ENCODE measurements at places on chromosomes 5 and 9. TPM values are rescaled to one million over a fixed set of nuclear protein-coding genes. Genes with fewer than 3 reads are reported as not detected.

GRCh38 chr9:88984543-88984883, 6.8 kb upstream of the S1PR3 start:
- peak; percentile 78 for DNase-seq

IL4 gene
- total RNA-seq = not detected

GRCh38 chr9:115444959-115445358, 327.0 kb upstream of the TNC start:
- no peak for DNase-seq

- DNase-seq = no peak
Measured at GRCh38 chr5:40682154-40683017, 2.7 kb downstream of the PTGER4 start.

- DNase-seq = no peak
Measured at GRCh38 chr5:179256328-179257175, 88.7 kb downstream of the ADAMTS2 start.

REXO4 gene
- total RNA-seq = 23.2 TPM

FSD1L gene
- 1.3 TPM for total RNA-seq

CATSPER3 gene
- total RNA-seq = 0.23 TPM

LURAP1L gene
- 16.5 TPM for total RNA-seq

SRP19 gene
- 31.1 TPM for total RNA-seq

DNA sequence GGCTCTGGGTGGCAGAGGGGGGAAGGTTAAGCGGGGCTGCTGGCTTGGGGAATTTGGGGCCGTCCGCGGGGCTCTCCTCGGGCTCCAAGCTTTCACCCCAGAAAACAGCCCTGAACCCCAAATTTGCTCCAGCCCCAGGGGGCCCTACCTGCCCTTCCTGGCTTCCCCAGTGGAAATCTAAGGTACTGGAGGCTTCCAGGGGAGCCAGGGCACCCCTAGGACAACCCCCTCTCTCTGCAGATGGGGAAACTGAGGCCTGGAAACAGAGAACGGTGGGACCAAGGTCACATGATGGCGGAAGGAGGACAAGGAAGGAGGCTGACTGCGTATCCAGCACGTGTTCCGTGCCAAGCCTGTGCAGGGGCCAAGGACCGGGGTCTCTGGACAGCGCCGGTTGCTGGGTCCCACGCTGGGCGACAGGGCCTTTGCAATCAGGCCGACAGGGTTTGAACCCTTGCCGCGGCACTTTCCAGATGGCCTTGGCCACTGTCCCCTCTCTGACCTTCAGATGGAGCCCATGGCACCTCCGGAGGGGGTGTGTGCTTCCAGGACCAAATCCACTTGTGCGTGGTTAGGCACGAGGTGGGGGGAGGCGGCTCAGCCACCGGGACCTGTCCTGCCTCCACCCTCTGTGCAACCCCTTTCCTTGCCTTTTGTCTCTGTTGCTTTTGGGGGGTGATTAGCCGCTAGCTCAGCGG, 183.1 kb downstream of the C9orf50 start:
- no peak for DNase-seq

HACD4 gene
- total RNA-seq = 2.5 TPM

PPP2R2B gene
- total RNA-seq = 3.7 TPM

SLC22A4 gene
- 1.8 TPM for total RNA-seq

GRCh38 chr5:30994902-30995301, 198.6 kb upstream of the CDH6 start:
- no peak for DNase-seq

NRARP gene
- 44.1 TPM for total RNA-seq

BASP1 gene
- 22.1 TPM for total RNA-seq

DNA sequence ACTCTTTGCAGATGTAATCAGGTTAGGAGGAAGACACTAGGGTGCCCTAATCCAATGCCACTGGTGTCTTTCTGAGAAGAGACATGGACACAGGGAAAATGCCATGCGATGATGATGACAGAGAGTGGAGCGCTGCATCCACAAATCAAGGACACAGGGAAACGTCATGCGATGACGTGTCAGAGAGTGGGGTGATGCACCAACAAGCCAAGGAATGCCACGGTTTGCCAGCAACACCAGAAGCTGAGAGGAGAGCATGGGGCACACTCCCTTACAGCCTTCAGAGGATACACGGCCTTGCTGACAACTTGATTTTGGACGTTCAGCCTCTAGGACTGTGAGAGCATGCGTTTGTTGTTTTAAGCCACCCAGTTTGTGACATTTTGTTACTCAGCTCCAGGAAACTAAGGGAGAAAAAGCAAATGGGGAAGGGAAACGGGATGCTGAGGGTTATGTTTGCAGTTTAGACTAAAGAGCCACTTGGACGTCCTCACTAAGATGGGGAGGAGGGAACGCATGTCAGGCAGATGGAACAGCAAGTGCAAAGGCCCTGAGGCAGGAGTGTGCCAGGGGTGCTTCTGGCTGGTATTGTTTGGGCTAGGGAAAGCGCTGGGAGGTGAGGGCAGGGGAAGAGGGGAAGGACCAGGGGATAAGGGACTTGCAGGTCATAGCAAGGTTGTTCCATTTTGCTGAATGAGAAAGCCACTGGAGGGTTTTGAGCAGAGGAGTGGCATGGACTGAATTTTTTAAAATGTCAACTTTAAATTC, 2.5 kb upstream of the TENT4A start:
- DNase-seq = no peak

FGFR4 gene
- 8.0 TPM for total RNA-seq

DNA sequence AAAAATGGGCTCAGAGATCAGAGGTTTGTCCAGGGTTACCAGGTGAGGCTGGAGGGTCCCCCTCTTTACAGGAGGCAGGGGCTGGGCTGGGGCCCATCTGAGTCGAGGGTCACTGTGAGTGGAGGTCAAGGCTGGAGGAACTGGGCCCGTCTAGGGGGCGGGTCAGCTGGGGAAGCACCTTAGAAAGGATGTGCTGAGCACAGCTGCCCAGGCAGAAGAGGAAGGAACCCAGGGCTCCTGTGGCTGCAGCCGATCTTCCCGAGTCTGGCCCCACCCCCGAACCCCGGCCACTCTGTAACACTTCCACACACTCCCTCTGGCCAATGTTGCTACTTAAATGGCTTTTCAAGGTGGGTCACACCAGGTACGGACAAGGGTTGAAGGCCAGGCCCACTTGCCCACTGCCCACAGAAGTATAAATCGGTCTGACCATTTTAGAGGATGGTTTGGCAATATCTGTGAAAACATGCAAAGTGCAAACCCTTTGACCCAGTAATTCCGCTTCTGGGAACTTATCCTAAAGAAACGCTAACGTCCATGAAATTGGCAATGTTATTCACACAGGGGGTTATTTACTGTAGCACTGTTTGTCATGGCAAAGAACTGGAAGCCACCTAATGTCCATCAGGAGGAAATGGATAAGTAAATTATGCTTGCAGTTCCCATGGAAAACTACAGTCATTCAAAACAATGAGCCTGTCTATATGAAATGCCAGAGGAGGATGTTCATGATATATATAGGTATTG, 30.5 kb upstream of the EEIG1 start:
- no peak for DNase-seq

GRCh38 chr9:71858812-71859211, 52.2 kb downstream of the ABHD17B start:
- no peak for DNase-seq

GRCh38 chr5:8184455-8185063, 315.6 kb downstream of the MTRR start:
- DNase-seq = no peak

DNA sequence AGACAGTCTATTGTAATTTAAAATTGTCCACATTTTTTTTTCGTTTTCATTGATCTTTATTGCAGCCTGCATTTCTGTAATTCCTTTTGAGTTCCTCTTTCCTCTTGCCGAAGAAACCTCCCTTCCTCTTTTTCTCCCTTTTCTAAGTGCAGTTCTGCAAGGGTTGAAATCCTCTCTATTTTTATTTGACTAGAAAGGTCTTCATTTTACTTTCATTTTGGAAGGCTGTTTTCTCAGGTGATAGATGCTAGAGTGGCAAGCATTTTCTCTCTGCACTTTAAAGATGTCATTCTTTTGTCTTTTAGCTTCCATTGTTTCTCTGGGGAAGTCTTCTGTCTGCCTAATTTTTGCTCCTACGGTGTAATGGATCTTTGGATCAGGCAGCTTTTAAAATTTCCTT, 248.5 kb downstream of the SMARCA2 start:
- DNase-seq = no peak

- no peak for DNase-seq
Measured at GRCh38 chr5:141477815-141478214, 2.0 kb downstream of the PCDHGC3 start.

TNFSF8 gene
- total RNA-seq = 0.27 TPM

- DNase-seq = peak; percentile 43
Measured at GRCh38 chr9:88807426-88807825, 183.8 kb upstream of the S1PR3 start.

GRCh38 chr9:97714435-97714834, 17.3 kb upstream of the XPA start:
- DNase-seq = no peak

DRD1 gene
- 0.15 TPM for total RNA-seq

GRCh38 chr9:14574173-14574572, 119.1 kb downstream of the ZDHHC21 start:
- DNase-seq = no peak

DNA sequence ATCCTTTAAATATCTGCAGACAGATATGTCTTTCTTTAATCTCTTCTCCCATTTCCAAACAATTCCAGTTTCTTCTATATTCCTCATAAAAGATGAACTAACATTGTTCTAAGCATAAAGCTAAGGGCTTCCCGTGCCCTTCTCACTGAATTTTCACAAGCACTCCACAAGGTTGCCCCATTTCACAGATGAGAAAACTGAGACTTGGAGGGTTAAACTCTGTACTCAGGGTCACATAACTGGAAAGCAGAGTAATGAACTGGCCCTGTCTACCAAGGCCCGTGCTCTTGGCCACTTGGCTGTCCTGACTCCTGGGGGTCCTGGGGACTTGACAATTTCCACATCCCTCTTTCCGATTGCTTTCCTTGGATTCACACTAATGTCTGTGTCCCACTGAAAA, 25.3 kb downstream of the KLF9 start:
- no peak for DNase-seq

Data from lower leg skin (tissue), 4 donors.